Peyer's patch (tissue), 4 donors: ENCODE measurements at places on chromosomes 6 and 20. TPM values are rescaled to one million over a fixed set of nuclear protein-coding genes. Genes with fewer than 3 reads are reported as not detected.
A peak's percentile ranks its signal among the peaks of the same experiment; 100 is the strongest.

- H3K4me3 ChIP-seq: no peak overlapping the region
- no peak overlapping the region for H3K27ac ChIP-seq
- DNase-seq: no peak
- H3K36me3 ChIP-seq: no peaks in the 10 kb centered on the region
- H3K4me1 ChIP-seq: no peaks in the 10 kb centered on the region
These were observed 40.6 kb downstream of the MAFB start for GRCh38 chr20:40648210-40649072.

The KCNK5 gene
- total RNA-seq: 120 TPM

GRCh38 chr6:106339334-106340029 lies 13.9 kb upstream of the ATG5 start:
- no peak overlapping the region for H3K27ac ChIP-seq
- no peaks in the 10 kb centered on the region for H3K27me3 ChIP-seq
- no peaks in the 10 kb centered on the region for H3K4me1 ChIP-seq
- H3K36me3 ChIP-seq: no peaks in the 10 kb centered on the region

GRCh38 chr6:168338777-168339176 lies 19.2 kb upstream of the DACT2 start:
- H3K36me3 ChIP-seq: no peaks in the 10 kb centered on the region
- H3K4me3 ChIP-seq: no peak overlapping the region
- H3K4me1 ChIP-seq: no peaks in the 10 kb centered on the region

- no peak overlapping the region for H3K4me3 ChIP-seq
- no peaks in the 10 kb centered on the region for H3K4me1 ChIP-seq
- H3K36me3 ChIP-seq: no peaks in the 10 kb centered on the region
- no peak for DNase-seq
- H3K27me3 ChIP-seq: no peaks in the 10 kb centered on the region
- no peak overlapping the region for H3K27ac ChIP-seq
These were observed 1.9 kb downstream of the CDYL start for GRCh38 chr6:4778086-4778485.

- no peak for DNase-seq
- no peak overlapping the region for H3K4me3 ChIP-seq
- peaks cover 3% of the 10 kb centered on the region for H3K4me1 ChIP-seq
- H3K27me3 ChIP-seq: no peaks in the 10 kb centered on the region
- H3K36me3 ChIP-seq: no peaks in the 10 kb centered on the region
These were observed 49.3 kb downstream of the PRR18 start for GRCh38 chr6:166258854-166259276.

The TSPO2 gene
- total RNA-seq: not detected

The GLO1 gene
- 190 TPM for total RNA-seq

DNA sequence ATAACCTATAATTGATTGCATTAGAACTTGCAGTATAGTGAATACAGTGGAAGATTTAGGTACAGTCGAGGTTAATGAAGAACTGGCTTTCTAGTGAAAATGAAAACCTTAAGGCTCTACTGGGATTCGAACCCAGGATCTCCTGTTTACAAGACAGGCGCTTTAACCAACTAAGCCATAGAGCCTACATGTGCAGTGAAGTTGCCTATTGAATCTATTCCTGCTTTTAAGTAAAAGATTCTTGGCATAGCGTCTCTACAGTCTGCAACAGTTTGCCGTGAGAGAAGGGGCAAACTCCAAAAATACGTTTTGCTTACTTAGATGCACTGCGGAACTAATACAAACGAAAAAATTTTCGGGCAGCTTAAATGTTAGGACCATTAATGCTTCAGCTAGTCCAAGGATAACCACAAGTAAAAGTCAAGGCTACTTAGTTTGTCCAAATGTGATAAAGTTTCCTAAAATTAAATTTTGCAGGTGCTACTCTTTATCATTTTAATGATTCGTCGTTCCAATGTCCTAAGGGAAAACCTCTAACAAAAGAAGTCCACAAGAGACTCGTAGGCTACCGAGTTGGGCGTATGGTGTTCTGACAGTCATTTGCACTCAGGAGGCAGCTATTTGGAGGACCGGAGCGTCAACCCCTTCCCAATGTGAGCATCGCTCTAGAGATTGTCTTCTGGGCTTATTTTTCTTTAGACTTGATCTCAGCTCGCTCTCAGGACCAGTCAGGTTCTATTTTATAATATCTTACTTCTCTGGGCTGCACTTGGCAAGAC lies 31.3 kb upstream of the ZSCAN23 start:
- H3K36me3 ChIP-seq: no peaks in the 10 kb centered on the region
- no peak for DNase-seq
- H3K27me3 ChIP-seq: no peaks in the 10 kb centered on the region
- no peak overlapping the region for H3K4me3 ChIP-seq
- no peaks in the 10 kb centered on the region for H3K4me1 ChIP-seq

DNA sequence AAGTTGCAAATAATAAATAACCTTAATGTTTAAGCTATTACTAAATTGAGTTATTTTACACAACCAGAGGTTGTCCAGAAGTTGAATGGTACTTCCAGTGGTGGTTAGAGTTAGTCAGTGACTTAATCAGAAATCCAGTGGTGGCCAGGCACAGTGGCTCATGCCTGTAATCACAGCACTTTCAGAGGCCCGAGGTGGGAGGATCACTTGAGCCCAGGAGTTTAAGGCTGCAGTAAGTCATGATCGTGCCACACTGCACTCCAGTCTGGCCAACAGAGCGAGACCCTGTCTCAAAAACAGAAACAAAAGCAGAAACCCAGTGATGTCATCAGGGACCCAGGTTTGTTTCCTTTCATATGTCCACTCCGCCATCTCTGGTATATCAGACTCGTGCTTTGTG lies 35.0 kb downstream of the TSPYL4 start:
- no peaks in the 10 kb centered on the region for H3K27me3 ChIP-seq
- H3K4me3 ChIP-seq: no peak overlapping the region
- no peaks in the 10 kb centered on the region for H3K4me1 ChIP-seq

GRCh38 chr20:4325548-4326187 lies 310.3 kb upstream of the RNF24 start:
- no peak for DNase-seq
- H3K36me3 ChIP-seq: no peaks in the 10 kb centered on the region
- H3K4me1 ChIP-seq: no peaks in the 10 kb centered on the region

The IL17F gene
- not detected for total RNA-seq

GRCh38 chr6:42566614-42567208 lies 2.9 kb downstream of the UBR2 start:
- H3K27ac ChIP-seq: no peak overlapping the region
- no peaks in the 10 kb centered on the region for H3K36me3 ChIP-seq
- H3K27me3 ChIP-seq: no peaks in the 10 kb centered on the region
- H3K4me3 ChIP-seq: no peak overlapping the region
- peaks cover 11% of the 10 kb centered on the region for H3K4me1 ChIP-seq

The CALHM5 gene
- 0.09 TPM for total RNA-seq

DNA sequence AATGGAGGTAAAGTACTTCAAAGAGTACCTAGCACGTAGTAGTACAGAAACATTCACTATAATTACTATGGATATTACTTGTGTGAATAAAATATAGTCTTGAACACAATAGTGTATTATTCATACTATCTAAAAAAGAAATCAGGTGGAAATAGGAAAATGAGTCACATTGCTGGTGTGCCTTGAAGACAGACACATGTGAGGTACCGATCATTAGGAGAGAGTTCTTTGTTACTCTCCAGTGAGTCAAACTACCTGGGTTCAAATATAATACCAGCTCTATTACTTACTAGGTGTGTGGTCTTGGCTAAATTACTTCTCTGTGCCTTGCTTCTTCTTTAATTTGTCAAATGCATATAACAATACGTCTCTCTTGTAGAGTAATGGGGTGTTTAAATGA lies 50.8 kb upstream of the BEND6 start:
- DNase-seq: no peak
- no peaks in the 10 kb centered on the region for H3K27me3 ChIP-seq
- H3K4me1 ChIP-seq: no peaks in the 10 kb centered on the region
- H3K27ac ChIP-seq: no peak overlapping the region
- no peaks in the 10 kb centered on the region for H3K36me3 ChIP-seq

GRCh38 chr6:38640216-38640909 lies 634 bp upstream of the BTBD9 start:
- no peaks in the 10 kb centered on the region for H3K36me3 ChIP-seq
- peak overlapping the region; percentile 66 for H3K4me3 ChIP-seq
- DNase-seq: peak; percentile 18

The KCNQ5 gene
- total RNA-seq: 5.0 TPM

The RSPH4A gene
- 0.35 TPM for total RNA-seq

DNA sequence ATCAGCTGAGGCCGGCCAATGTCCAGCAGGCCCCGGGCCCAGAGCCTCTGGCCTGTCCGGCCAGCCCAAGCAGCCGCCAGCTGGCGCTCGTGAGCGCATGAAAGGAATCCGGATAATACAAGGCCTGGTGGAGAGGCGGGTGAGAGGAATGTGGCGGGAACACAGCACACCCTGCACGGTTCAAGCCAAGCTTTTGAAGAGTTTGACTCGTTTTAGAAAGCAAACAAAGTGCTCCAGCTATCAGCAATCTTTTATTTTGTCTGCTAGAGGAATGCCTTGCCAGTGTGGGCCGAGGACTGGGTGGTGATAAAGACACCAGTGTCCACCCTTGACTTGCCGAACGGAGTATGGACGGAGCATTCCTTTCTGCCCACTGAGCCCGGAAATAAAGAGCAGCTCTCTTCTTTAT lies 9.3 kb upstream of the NEDD9 start:
- no peak for DNase-seq
- no peak overlapping the region for H3K4me3 ChIP-seq
- no peaks in the 10 kb centered on the region for H3K27me3 ChIP-seq
- H3K27ac ChIP-seq: no peak overlapping the region
- H3K4me1 ChIP-seq: no peaks in the 10 kb centered on the region

The ZNF391 gene
- total RNA-seq: 1.1 TPM

The COL19A1 gene
- total RNA-seq: 0.67 TPM

DNA sequence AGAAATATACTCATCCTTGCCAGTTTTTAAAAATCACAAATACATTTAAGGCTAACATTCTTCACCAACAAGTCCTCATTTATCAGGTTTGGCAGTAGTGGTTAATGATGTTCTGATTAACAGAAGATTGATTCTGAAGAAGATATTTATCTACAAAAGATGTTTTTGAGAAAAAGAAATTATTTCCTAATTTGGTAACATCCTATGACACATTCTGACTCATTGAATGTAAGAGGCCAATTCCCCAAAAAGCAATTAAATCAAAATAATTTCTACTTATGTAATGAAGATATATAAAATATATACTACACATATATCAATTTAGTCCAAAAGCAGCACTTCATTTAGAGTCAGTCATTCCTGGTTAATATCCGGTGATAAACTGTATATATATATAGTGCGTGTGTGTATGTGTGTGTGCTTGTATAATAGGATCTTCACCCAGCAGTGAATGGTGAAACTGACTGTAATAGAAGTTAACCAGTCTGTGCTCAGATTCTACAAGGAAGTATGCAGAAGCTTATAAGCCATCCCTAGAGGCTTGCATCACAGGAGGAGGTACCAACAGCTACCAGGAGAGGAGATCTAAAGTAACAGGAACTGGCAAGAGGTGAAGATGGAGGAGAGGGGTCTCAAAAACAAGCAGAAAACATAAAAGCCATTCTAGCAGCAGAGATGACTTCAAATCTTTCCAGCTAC lies 82.9 kb upstream of the MARCKS start:
- DNase-seq: no peak
- no peaks in the 10 kb centered on the region for H3K4me1 ChIP-seq
- no peak overlapping the region for H3K4me3 ChIP-seq
- no peak overlapping the region for H3K27ac ChIP-seq
- H3K36me3 ChIP-seq: no peaks in the 10 kb centered on the region
- no peaks in the 10 kb centered on the region for H3K27me3 ChIP-seq
